ENCODE measurements at places on chromosomes 7 and 10.
A peak's percentile ranks its signal among the peaks of the same experiment; 100 is the strongest.

- DNase-seq: no peak
- H3K36me3 ChIP-seq: no peaks in the 10 kb centered on the region
- H3K4me1 ChIP-seq: no peaks in the 10 kb centered on the region
- no peak overlapping the region for H3K4me3 ChIP-seq
These were observed 57.1 kb upstream of the GRID1 start for GRCh38 chr10:86423739-86424138.

DNA sequence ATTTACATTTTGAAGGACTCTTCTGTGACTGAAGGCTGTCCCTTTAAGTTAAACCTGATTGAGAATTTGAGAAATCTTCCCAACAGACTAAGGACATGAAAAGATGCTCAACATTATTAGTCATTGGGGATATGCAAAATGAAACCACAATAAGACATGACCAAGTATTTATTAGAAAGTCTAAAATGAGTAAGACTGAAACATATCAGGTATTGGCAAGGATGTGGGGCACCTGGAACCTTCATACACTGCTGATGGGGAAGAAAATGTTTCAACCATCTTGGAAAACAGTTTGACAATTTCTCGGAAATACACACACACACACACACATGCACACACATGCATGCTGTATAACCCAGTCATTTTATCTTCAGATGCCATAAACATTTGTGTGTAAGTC, 132.1 kb upstream of the CDK6 start:
- no peak for DNase-seq
- H3K4me3 ChIP-seq: no peak overlapping the region
- H3K27ac ChIP-seq: no peak overlapping the region
- H3K36me3 ChIP-seq: no peaks in the 10 kb centered on the region

DNA sequence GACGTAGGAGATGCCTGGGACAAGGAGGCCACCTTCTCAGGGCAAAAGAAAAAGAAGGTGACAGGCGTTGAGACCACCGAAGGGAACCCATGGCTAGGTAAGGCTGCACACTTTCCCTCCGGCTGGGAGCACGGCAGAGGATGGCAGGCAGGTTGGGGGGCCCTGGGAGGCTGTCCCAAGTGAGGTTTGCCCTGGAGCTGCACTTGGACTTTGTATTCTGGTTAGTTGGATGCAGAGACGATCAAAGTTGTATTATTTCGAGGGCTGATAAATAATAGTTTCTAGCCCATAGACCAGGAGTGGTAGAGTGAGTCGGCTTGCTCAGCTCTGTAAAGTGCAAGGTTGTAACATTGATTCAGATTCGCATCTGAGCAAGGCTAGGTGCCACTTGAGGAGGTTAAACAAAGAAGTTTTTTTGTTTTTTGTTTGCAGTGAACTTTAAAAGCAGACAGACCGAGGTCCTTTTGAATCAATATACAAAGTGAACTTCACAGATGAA, 608 bp downstream of the ENTPD7 start:
- no peak for DNase-seq
- peak overlapping the region; percentile 78 for H3K4me3 ChIP-seq
- H3K36me3 ChIP-seq: no peaks in the 10 kb centered on the region
- no peaks in the 10 kb centered on the region for H3K27me3 ChIP-seq
- peak overlapping the region; percentile 49 for H3K27ac ChIP-seq
- H3K4me1 ChIP-seq: peaks cover 30% of the 10 kb centered on the region

DNA sequence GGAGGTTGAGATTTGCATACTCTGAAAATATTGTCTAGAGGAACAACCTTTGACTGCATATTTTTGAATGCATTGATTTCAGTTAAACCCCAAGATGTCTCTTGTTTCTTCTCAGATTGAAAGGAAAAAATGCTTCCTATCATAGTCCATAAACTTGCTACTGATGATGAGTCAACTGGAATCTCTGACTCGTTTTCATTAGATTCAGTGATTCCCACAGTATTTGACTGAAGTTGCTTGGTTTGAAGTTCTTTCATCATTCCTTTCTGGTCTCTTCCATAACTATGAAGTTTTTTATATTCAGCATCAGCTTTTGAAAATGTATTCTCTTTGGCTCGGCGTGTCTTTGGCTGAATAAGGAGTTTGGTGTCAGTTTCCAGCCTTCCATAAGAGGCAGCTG, 10.7 kb downstream of the PEX1 start:
- no peak overlapping the region for H3K27ac ChIP-seq
- no peaks in the 10 kb centered on the region for H3K4me1 ChIP-seq
- no peak overlapping the region for H3K4me3 ChIP-seq
- no peaks in the 10 kb centered on the region for H3K27me3 ChIP-seq

DNA sequence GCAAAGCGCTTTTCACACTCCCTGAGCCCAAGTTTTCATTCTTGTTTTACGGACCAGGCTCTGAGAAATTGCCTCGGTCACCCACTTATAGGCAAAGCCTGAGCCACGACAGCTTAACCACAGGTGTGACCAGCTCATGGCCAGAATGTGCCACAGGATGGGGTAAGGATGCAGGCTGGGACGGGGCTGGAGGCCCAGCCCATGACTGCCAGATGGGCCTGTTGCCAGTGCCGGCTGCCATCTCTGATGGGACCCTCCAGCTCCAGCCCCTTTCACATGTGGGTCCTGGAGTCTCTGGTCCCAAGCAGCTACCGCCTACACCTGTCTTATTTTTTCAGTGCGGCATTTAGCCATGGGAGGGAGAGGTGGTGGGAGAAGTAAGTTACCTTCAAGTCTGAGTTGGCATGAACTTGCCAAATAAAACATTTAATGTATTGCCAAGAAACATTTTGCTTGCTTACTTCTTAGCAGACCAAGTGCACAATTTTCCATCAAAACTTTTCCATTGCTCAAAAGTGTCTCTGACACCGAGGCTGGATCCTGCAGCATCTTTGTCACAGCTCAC, 142.6 kb downstream of the GRK5 start:
- H3K4me3 ChIP-seq: no peak overlapping the region
- H3K36me3 ChIP-seq: no peaks in the 10 kb centered on the region
- DNase-seq: no peak
- H3K27ac ChIP-seq: peak overlapping the region; percentile 83
- H3K4me1 ChIP-seq: peaks cover 86% of the 10 kb centered on the region

DNA sequence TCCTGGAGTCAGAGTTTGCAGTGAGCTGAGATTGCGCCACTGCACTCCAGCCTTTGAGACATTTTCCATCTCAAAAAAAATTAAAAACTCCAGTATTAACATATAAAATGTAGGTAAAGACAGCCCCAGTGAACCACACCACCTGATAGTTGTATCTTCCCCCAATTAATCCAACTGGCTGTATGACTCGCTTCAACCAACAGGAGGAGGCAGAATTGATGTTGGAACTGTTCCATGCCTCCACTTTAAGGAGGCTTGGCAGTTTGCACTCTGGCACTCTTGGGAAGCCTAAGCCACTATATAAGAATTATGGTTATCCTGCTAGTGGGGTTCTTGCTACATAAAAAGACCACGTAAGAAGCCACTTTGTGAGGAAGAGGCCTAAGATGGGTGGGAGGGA, 72.7 kb downstream of the STK17A start:
- H3K4me3 ChIP-seq: no peak overlapping the region
- peaks cover 29% of the 10 kb centered on the region for H3K4me1 ChIP-seq
- H3K27ac ChIP-seq: no peak overlapping the region
- DNase-seq: no peak
- peaks cover 3% of the 10 kb centered on the region for H3K36me3 ChIP-seq
- H3K27me3 ChIP-seq: no peaks in the 10 kb centered on the region

DNA sequence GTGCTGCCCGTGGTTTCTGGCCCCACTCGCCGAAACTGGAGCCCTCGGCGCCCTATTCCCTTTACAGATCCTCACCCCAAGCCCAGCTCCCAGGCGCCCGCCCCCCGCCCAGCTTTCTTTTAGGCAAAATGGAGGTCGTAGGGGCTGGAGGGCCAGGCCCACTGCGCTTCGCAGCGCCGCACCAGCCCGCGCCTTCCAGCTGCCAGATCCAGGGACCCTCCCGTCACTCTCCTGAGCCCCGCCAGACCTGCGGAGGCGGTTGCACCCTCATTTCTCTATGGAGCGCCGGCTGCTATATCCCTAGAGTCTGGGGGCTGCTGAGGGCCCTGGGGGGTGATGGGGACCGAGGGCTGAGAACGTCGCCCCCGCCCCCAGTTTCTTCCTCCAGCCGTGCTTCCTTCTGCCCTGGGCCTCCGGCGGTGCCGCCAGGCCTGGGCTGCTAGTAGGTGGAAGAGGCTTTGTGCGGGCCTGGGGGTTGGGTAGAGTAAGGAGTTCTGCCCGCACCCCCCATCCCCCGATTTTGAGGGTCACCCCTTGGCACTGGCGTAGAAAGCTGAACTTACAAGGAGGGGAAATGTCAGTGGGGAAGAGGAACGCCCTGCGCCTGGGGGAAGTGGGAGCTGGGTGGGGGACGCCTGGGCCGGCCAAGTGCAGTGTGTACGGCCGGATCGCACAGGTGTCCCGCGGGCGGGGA, 1.0 kb downstream of the GNB2 start:
- peak overlapping the region; percentile 99 for H3K27ac ChIP-seq
- H3K27me3 ChIP-seq: no peaks in the 10 kb centered on the region
- H3K36me3 ChIP-seq: peaks cover 33% of the 10 kb centered on the region
- peak; percentile 42 for DNase-seq
- H3K4me1 ChIP-seq: peaks cover 60% of the 10 kb centered on the region

DNA sequence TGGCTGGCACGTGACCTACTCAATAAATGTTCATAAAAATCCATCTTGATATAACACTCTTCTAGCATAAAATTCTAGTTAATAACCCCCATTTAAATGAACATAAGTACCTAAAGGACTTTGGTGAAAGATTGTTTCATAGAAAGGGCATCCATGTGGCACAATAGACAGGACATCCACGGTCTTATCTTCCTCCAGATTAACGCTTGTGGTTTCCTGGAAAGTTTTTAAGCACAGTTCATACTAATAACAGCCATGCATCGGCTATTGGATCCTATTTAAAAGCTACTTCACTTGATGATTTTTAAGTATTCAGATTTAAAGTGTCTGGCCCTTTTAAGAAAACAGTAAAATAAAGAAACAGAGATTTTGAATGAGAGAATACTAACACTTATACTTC, 288.3 kb downstream of the AHR start:
- H3K36me3 ChIP-seq: no peaks in the 10 kb centered on the region
- no peak overlapping the region for H3K4me3 ChIP-seq
- H3K27ac ChIP-seq: no peak overlapping the region
- DNase-seq: no peak
- no peaks in the 10 kb centered on the region for H3K4me1 ChIP-seq

DNA sequence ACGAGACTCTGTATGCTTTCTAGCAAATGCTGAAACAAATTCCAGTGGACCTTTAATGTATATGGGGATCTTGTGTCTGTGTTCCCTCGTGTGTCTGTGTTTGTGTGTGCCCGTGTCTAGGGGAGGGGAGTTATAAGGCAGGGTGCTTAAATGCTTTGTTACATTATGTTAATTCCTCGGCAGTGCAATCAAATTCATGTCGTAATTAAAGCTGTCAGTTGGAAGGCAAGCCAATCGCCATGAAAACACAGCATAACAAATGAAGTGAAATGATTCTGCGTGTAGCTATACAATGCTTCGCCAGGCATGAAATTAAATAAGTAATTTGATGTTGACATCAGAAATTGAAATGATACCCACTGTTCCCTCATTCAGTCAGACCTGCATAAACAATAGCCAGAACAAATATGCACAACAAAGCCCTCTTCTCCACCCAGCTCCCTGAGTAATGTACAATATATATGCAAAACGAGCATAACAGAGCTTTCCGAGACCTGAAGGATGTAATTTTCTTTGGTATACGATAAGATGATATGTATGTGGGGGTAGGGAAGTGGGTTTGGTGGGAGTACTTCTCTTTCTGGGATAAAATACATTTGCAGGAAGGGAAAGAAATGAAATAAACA, 534.1 kb downstream of the AUTS2 start:
- H3K27ac ChIP-seq: no peak overlapping the region
- H3K36me3 ChIP-seq: no peaks in the 10 kb centered on the region
- no peaks in the 10 kb centered on the region for H3K27me3 ChIP-seq
- peaks cover 7% of the 10 kb centered on the region for H3K4me1 ChIP-seq
- no peak for DNase-seq
- no peak overlapping the region for H3K4me3 ChIP-seq

DNA sequence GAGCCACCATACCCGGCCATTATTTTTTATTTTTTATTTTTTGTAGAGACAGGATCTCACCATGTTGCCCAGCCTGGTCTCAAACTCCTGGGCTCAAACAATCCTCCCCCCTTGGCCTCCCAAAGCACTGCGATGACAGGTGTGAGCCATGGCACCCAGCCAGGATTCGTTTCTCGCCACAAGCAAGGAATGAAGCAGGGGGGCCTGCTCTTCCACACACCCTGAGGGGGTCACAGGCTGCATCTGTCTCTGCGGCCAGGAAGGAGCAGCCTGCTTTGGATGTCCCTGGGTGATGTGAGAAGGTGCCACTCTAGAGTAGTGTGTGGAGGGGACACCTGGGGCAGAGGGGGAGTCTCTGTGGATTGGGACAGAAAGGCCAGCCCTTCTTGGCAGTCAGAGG, 61.3 kb upstream of the TNRC18 start:
- H3K36me3 ChIP-seq: peaks cover 7% of the 10 kb centered on the region
- H3K4me1 ChIP-seq: peaks cover 23% of the 10 kb centered on the region
- no peak for DNase-seq
- no peak overlapping the region for H3K4me3 ChIP-seq
- no peak overlapping the region for H3K27ac ChIP-seq

Measured in left ventricle myocardium inferior (tissue), 1 donor.